ENCODE measurements at places on chromosomes 16 and 17.

DNA sequence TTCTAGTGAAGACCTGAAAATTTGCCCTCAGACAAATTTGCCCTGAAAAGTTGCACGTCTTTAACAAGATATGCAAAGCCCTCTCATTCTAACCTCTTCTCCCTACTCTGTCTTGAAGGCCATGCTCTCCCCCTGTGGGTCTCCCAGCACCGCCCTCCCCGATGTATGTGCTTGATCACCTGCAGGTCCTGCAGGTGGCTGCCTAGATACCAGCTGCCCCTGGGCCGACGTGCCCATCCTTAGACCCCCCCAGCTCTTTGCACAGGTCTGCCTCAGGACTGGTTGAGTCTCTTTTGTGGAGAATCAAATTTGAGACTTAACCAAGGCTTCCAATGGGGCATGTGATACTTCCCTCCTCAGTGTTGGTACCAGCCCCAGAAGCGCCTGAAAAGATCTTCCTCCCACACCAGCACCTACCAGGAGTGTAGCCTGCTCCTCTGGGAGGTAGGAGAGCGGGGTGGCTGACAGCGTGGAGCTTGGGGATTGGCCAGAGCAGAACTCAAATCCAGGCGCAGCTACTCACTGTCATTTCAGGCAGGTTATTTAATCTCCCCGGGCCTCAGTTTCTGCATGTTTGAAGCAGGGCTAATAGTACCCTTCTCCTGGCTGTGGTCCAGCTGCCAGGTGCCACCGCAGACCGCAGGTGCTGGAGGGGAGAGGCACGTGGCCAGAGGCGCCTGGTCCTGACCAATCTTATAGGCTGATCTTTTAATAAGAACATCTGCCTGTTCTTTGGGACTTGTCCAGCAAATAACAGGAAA is 4.5 kb upstream of the MRPL38 start:
- DNase-seq: no peak

GRCh38 chr17:32822996-32823395 is 53.9 kb downstream of the MYO1D start:
- DNase-seq: no peak

GRCh38 chr17:17668775-17669579 is 12.3 kb upstream of the RAI1 start:
- DNase-seq: no peak

GRCh38 chr17:71334048-71334751 is 786.6 kb upstream of the SOX9 start:
- DNase-seq: no peak

GRCh38 chr16:12677502-12677901 is 126.2 kb downstream of the CPPED1 start:
- no peak for DNase-seq

- DNase-seq: no peak
These were observed 114.1 kb downstream of the NOG start for GRCh38 chr17:56707312-56708219.

- no peak for DNase-seq
These were observed 379.0 kb upstream of the SOX9 start for GRCh38 chr17:71741836-71742235.

- no peak for DNase-seq
These were observed 733 bp downstream of the CHRNB1 start for GRCh38 chr17:7445619-7445968.

GRCh38 chr17:35315283-35315682 is 58.1 kb downstream of the SLFN11 start:
- DNase-seq: no peak

- no peak for DNase-seq
These were observed 48.8 kb downstream of the PIMREG start for GRCh38 chr17:6492892-6493674.

GRCh38 chr16:3791701-3792100 is 74.4 kb upstream of the TRAP1 start:
- DNase-seq: no peak

- no peak for DNase-seq
These were observed 834 bp downstream of the DCXR start for GRCh38 chr17:82036634-82037091.

DNA sequence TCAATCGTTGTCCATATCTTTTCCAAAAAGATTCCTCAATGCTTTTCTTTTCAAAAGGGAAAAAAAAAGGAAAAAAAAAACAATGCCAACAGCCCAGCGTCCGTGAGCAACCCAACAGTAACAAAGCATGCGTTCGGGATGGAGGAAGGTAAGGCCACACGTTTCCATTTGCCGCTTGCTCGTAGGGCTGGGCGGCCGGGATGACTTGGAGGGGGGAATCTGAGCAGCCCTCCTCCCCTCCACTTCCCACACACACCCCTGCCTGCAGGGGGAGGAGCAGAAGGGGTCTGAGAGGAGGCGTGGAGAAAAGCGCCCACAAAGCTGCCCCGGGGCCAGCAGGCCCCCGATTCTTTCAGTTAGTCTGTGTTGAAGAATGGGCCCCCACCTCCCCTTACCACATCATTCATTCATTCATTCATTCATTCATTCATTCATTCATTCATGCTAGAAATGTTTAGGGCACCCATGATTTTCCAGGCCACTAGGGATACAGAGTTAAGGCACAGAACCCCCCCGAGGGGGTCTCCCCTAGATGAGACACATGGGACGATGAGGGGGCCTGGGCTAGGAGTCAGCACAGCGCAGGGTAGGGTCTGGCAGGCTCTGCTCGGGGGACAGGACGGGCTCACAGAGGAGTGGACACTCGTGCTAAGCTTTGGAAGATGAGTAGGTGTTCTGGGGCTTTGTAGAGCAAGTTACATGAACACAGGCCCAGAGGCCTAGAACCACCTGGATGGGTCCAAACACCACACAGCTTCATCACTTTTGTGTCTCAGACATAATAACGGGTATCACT is 10.9 kb upstream of the TBX2 start:
- no peak for DNase-seq

DNA sequence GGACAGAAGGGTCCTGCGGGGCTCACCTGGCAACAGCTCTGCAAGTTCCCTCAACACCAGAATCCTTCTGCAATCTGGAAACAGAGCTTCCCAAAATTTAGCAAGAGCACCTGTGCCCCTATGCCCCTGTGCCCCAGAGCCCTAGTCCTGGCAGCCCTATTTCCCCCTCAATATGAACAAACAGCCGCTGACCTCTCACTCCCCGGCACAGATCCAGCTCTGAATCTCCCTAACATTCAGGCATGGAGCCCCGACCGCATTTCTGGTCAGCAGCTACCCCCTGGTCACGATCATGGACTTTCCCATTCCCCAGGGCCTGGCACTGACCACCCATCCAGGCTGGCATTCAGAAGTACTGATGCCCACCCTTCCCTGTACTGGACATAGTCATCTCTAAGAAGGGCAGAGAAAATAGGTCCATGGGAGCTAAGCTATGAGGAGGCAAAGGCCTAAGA is 110.8 kb upstream of the SMURF2 start:
- DNase-seq: no peak

- no peak for DNase-seq
These were observed 13.6 kb upstream of the CCL8 start for GRCh38 chr17:34305606-34306005.

DNA sequence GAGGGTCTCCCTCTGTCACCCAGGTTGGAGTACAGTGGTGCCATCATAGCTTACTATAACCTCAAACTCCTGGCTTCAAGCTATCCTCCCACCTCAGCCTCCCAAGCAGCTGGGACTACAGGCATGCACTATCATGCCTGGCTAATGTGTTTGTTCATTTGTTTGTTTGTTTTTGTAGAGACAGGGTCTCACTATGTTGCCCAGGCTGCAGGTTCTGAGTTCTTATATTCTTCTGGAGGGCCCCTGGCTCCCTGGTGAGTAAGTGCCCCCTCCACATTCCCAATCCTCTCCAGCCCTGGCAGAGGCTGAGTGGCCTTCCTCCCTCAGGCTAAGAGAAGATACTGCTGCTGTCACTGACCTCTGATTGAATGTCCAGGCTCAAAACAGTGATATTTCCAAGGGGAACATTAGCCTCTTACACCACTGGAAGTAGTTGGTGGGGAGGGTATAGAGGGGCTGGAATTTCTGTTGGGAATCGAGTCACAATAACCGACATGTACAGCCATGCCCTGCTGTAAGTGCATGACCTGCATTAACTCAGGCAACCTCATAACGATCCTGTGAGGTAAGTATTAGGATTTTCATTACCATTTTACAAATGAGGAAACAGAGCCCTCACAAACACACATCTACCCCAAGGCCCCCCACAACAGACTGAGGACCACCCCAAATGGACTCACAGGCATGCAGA is 2.7 kb upstream of the ETV4 start:
- no peak for DNase-seq

GRCh38 chr17:50180111-50180510 is 14.3 kb downstream of the SGCA start:
- DNase-seq: no peak

DNA sequence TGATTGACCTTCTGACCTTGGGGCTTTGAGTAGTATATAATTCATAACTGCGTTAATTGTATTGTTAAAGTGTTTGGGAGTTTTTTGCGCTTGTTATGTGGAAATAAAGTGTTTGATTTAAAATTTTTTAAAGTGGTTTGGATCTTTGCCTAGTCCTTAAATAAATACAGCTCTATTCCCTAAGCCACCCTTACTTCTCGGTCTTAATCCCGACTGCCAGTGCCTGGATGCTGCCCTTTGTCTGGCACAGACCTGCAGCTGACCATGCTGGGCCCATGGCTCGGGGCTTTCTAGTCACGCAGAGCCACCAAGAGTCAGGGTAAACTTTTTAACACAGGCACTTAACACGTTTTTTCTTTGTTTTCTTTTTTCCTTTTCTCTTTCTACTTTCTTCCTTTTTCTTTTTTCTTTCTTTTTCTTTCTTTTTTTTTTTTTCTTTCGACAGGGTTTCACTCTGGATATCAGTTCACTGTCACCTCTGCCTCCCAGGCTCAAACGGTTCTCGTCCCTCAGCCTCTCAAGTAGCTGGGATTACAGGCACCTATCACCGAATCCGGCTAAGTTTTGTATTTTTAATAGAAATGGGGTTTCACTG is 19.6 kb upstream of the SLC5A11 start:
- DNase-seq: no peak

GRCh38 chr16:19179546-19180490 is 11.8 kb downstream of the SYT17 start:
- DNase-seq: no peak

DNA sequence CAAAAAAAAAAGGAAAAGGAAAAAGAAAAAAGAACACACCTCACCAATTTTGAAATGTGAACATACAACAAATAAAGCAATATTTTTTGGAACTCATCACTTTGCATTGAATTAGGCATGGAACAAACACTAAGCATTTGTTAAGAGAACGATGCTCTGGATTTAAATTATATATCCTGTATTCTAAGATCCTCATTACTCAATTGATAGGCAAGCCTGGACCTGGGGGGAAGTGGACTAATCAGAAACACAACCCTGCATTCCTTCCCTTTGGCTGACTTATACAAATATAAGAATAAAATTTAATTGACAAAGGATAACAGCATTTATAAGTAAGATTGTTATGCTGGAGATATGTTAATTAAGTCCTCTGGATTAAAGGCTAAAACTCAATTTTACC is 2.2 kb downstream of the GJC1 start:
- no peak for DNase-seq

GRCh38 chr16:3874242-3874641 is 6.3 kb downstream of the CREBBP start:
- no peak for DNase-seq

DNA sequence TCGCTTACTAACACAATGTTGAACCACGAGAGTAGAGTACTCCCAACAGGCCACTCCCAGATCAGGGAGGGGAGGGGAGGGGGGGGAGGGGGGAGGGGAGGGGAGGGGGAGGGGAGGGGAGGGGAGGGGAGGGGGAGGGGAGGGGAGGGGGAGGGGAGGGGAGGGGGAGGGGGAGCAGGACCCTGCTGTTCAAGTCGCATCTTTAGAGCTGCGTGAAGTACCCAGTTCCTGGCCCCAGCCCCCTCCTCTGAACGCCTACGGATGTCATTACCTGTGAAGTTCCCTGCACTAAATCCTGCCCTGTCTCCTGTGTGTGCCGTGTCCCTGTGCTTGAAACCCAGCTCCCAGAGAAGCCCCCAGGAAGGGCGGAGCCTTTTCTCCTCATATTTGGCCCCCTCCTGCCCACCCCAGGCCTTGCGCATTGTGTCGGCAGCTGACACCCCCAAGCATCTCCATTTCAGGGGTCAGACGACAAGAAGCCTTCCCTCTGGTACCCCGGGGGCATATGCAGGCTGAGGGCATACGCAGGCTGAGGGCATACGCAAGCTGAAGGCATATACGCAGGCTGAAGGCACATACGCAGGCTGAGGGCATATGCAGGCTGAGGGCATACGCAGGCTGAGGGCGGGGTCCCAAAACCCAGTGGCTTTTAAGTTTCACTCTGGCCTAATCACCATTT is 330.2 kb downstream of the C16orf95 start:
- no peak for DNase-seq

DNA sequence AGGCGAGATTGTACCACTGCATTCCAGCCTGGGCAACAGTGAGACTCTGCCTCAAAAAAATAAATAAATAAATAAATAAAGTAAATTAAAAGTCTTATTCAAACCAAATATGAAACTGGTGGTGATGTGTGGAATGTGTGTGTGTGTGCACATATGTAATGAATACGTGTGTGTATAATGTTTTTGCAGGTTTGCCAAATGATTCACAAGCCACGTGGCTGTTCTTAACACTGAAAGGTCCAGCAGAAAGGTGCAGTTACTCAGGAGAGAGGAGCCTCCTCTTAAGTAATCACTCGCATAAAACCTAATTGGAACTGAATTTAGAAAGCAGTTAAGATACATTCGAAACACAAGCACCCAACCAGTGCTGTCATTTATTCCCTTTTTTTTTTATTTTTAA is 22.9 kb downstream of the GDE1 start:
- no peak for DNase-seq
